ENCODE measurements at places on chromosomes 16 and 17.

GRCh38 chr16:81189100-81189664 is 49.3 kb upstream of the BCO1 start:
- no peak for DNase-seq

DNA sequence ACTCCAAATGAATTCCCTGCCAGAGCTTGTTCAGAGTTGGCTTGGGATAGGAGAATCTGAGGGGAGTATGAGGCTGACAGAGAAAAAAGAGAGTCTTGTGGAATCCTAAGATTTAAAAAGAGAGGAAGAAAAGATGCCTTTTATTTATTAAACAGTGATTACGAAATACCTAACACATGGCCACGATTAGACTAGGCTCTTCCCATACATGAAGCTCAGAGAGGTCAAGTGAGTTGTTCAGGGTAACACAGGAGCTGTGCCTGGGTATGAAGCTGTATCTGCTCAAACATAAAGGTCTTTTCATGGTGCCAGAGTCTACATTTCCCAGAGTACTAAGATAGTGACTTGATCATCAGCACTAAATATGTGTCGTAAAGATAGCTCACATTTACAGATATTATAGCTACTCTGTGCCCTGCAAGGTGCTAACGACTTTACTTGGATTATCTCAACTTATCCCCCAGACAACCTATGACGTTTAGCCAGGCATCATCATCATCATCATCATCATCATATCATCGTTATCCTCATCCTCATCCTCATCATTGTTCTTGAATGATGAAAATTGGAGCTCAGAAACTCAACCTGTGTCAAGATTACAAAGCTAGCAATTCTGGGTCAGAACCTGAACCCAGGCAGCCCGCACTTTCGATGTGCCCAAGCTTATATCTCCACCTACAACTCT is 500.8 kb downstream of the NPIPA7 start:
- no peak for DNase-seq

- no peak for DNase-seq
Measured at GRCh38 chr17:37051833-37052232, 103.1 kb downstream of the AATF start.

DNA sequence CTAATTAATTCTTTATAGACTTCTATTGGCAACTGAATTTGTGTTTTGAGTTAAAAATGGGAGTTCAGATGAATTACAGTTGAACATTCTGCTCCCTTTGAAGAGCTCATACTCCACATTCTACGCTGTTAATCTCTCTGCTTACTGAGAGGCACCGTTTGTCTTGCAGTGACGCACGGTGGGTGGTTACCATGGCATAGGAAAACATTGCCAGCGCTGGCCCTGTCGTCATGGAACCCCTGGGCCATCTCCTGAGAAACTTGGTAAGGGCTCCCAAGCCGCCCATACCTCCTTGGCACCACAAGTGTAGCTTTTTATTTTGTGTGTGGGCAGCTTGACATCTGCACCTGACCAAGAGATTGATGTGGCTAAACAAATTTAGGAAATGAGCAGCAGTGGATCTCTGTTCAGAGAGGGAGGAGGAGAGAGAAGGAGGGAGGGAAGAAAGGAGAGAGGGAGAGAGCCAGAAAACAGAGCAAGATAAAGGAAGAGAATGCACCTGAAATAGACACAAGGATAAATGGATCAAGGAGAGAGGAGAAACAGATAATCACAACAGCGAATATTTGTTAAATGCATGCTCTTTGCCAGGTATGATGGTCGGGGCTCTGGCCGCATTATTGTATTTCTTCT is 398.5 kb downstream of the HAPSTR1 start:
- no peak for DNase-seq

DNA sequence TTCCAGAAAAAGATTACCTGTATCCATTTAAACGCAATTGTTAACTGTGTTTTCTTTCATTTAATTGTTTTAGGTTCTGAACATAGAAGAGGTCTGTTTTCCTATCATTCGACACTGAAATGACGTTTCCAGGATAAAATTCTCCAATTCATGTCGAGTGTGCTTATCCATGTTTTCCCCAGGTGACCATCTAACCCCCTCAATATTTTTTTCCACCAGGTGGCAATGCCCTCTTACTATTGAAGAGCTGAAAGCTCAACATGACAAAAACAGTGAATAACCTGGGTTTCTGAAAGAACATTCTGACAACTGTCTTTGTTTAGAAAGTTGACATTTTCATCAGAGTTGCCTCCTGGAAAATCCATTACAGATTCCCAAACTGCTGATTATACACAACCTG is 948.7 kb downstream of the KCNJ2 start:
- DNase-seq: no peak

DNA sequence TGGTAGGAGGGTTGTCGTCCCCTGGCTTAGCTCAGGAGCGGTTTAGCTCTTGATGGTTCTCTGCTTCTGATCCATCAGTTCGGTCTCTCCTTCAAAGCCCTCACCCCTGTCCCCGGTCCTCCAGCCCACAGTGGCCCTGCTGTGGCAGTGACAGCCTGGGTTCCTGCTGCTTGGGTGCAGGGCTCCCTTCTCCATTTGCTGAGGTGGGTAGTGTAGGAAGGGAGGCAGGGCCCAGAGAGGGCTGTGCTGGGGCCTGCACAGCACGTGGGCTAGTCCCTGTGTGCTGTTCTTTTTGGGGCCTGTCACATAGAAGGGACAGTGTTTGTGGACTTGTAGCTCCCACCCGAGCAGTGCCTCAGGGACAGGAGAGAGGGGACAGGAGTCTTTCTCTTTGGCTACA is 18.3 kb downstream of the TMEM94 start:
- no peak for DNase-seq

DNA sequence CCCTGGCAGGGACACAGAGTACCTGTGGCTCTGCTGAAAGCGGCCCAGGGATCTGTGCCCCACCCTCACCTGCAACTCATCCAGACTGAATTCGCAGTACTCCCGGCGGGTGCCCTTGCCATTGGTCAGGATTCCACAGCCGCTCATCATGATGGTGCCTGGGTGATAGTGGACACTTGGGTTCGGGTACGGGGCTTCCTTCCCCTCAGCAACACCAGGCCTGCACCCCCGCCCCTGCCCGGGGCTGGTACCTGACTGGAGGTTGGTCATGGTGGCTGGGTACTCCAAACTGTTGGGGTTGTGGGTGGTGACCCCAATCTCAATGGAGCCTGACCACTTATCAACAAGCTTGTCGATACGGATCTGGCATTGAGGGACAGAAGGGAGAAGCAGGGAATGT is 2.9 kb downstream of the NEURL4 start:
- no peak for DNase-seq

DNA sequence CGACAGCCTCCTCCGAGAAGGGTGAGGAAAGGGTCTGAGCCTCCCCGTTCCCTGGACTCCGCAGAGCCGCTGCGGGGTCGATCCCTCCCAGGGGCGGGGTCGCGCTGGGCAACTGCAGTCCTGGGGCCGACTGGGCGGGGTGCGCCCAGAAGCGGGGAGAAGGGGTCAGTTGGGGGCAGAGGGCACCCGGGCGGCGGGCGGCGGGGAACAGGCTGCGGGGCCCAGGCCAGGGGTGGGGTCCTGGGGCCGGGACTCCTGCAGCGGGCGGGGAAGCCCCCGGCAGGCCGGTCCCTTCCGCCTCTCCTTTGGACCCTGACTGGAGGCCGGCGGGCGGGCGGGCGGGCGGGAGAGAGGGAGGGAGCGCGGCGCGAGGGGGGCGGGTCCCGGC is 352 bp downstream of the GGNBP2 start:
- no peak for DNase-seq
